ENCODE measurements at places on chromosomes 7 and 10.

GRCh38 chr7:38428041-38428440, 154.6 kb upstream of the TARP start:
- no peak for DNase-seq

DNA sequence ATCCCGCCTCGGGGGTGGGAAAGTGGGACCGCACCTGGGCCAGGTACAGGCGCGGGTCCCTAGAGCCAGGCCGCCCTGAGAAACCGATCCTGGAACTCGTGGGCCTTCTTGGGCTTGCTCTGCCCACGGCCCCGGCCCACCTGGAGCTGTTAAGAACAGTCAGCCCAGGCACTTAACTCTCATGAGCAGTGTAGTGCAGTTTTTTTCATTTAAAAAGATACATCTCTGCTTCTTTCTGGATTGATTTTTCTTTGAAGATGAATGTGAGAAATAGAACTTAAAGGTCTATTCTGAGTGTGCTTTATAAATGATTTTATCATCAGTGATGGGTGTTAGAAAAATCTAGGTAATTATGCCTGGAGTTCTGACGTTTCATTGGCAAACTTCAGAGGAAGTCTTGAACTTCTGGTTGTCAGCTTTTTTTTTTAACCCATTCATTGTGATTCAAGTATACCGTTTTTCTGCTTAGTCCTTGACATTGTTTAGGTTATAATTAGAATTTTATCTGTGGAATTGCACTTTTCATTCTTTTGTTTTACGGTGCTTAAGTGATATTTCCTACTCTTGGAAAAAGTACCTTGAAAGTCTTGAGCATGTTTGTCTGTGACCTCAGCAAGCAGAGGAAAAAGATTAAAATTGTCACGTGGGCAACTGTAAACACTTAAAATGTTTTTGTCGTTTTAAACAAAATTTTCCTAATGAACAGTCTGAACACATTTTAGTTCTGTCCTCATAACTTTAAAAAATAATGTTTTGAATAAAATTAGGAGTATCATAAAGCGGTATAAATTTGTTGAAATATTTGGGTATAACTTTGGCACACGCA, 906 bp downstream of the CDK1 start:
- DNase-seq = no peak

- DNase-seq = no peak
Observed at GRCh38 chr10:48384699-48384982, 78.2 kb downstream of the MAPK8 start.

DNA sequence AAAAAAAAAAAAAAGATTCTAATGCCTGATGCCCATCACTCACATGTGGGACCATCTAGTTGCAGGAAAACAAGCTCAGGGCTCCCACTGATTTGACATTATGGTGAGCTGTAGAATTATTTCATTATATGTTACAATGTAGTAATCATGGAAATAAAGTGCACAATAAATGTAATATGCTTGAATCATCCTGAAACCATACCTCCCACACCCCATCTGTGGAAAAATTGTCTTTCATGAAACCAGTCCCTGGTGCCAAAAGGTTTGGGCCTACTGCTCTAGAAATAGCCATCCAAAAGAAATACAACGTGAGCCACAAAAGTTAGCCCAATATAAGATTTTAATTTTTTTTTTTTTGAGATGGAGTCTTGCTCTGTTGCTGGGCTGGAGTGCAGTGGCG, 265.1 kb downstream of the PRPF18 start:
- no peak for DNase-seq

DNA sequence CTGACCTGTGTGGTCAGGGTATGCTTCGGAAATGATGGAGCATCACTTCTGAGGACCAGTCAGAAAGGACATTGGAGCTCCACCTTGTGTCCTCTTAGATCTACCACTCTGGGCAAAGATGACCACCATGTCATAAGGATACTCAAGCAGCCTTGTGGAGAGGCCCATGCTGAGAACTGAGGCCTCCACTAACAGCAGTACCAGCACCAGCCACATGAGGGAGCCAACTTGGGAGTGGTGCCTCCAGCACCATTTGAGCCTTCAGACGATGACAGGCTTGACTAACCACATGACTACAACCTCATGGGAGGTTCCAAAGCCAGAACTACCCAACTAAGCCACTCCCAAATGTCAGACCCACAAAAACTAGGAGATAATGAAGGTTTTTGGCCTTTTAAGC, 116.0 kb downstream of the NPTX2 start:
- DNase-seq = peak; percentile 15

GRCh38 chr7:100489824-100490223, 6.1 kb downstream of the NYAP1 start:
- DNase-seq = peak; percentile 58

DNA sequence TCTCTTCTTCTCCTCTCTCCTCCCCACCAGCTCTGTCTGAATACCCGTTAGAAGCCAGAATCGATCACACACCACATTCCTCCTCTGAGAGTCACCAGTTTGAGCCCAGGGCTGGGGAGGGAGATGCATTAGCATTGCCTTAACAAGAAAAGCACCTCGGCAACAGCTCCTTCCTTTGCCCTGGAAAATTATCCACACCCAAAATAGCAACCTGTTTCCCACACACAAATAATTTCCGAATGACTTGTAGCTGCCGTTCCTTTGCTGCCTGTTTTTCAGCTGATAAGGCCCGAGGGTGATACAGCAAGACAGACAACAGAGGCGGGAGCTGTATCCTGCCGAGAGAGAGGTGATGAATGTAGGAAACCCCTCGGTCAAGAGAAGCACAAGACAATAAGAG, 91.3 kb downstream of the CPXM2 start:
- no peak for DNase-seq

- DNase-seq = peak; percentile 7
Observed at GRCh38 chr10:101903827-101904550, 60.4 kb upstream of the KCNIP2 start.

DNA sequence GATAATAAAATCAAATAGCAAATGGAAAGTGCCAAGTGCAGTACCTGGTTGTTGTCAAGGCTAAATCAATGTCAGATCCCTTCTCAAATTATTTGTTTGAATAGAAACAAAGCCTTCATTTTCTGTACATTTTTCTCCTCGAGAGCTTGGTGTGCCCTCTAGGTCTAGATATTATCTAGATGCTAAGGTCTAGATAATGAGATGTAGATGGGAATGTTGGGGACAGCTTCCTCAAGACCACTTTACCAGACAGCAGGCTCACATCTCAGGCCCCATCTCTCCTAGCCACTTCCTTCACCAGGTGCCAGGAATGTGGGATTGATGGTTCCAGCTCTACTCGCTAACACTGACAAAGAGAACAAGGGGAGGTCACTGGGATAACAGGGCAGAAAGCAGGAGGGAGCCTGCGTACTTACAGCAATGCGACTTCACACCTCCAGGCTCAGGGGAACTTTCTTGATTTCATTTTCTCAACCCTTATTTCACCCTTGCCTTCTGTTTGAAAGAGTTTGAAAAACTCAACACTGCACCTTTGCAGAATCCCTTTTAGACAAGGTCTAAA, 451.4 kb upstream of the VSTM2A start:
- no peak for DNase-seq
